ENCODE measurements at places on chromosomes 11 and 22.

DNA sequence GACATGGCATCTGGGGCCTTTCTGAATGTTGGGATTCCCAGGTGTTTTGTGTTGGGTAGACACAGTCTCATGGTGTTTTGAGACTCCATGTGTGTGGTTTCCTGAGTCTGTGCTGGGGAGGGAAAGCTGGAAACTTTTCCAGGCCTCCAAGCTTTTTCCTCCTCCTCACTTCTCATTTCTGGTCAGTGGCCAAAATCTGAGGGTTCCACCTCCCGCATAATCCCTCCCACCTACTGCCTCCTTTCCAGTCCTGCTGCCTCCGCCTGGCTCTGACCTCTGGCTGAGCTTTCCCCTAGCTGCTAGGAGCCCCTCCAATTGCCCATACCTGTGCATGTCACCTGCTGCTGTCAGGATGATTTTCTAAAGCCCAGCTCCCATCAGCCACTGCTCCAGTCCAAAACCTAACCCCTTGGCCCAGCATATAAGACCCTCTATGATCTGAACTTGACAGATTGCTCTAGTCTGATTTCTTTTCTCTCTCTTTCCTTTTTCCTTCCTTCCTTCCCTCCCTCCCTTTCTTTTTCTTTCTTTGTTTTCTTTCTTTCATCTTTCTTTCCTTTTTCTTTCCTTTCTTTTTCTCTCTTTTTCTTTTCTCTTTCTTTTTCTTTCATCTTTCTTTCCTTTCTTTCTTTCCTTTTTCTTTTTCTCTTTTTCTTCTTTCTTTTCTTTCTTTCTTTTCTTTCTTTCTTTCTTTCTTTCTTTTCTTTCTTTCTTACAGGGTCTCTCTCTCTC, 51.4 kb upstream of the NECTIN1 start:
- DNase-seq, result no peak

- no peak for DNase-seq
Measured at GRCh38 chr22:28438183-28438768, 241.4 kb downstream of the TTC28 start.

- no peak for DNase-seq
Measured at GRCh38 chr11:34190192-34191139, 85.0 kb downstream of the NAT10 start.

- no peak for DNase-seq
Measured at GRCh38 chr22:37235897-37236607, 8.0 kb downstream of the RAC2 start.

DNA sequence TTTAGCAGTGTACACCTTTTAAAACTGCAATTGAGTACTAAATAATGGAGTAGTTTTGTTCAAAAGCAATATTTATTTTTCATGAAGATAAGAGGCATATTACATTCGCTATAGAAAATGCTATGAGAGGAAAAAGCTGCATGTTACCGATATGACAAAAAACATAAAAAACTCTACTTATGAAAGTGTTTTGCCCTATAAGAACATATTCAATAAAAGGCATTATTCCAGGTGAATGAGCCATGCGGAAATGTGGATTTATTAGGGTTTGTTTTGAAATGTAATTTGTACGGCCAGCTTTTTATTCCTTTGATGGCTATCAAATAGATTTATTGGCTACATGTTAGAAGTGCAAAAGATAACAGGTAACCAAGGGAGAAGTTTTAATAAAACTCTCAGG, 129.3 kb upstream of the DDI1 start:
- no peak for DNase-seq

DNA sequence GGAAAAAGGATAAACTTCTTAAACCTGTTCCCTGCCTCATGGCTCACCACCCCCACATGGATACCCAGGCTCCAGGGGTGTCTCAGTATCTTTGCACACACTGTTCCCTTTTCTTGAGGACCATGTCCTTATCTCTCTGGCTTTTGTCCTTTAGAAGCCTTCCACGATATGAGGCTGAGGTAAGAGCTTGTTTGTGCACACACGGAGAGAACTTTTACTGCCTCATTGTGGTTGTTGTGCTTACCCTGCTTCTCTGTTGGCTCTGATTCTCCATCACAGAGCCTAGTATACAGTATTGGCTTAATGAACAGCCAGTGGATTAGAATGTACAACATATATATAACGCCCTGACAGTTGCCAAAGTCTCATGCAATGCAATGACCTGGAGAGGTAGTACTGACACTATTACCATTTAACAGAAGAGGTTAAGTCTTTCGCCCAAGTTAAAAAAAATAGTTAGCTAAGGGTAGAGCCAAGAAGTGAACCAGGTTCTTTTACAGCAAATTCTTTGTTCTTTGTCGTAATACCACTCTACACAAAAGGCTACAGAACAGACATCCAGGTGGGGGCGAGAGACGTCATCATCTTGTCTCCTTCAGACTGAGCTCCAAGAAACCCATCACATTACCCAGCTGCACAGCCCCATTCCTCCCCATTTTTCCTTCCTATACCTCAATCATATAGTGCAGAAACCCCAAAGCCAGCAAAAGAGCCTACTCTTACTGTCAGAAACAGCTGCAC, 117.3 kb downstream of the PLEKHA7 start:
- DNase-seq, result no peak

DNA sequence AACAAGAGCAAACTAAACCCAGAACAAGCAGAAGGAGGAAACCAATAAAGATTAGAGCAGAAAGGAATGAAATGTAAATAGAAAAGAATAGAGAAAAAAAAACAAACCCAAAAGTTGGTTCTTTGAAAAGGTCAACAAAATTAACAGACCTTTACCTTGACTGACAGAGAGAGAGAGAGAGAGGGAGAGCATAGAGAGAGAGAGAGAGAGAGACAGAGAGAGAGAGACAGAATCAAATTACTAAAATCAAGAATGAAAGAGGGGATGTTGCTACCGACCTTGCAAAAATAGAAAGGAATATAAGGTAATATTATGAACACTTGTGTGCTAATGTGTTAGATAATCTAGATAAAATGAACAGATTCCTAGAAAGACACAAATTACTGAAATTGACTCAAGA, 22.6 kb upstream of the AMPD3 start:
- DNase-seq, result no peak

GRCh38 chr11:79296141-79296540, 144.7 kb downstream of the TENM4 start:
- DNase-seq, result no peak

- no peak for DNase-seq
Measured at GRCh38 chr22:46064228-46064965, 85.9 kb upstream of the PPARA start.

DNA sequence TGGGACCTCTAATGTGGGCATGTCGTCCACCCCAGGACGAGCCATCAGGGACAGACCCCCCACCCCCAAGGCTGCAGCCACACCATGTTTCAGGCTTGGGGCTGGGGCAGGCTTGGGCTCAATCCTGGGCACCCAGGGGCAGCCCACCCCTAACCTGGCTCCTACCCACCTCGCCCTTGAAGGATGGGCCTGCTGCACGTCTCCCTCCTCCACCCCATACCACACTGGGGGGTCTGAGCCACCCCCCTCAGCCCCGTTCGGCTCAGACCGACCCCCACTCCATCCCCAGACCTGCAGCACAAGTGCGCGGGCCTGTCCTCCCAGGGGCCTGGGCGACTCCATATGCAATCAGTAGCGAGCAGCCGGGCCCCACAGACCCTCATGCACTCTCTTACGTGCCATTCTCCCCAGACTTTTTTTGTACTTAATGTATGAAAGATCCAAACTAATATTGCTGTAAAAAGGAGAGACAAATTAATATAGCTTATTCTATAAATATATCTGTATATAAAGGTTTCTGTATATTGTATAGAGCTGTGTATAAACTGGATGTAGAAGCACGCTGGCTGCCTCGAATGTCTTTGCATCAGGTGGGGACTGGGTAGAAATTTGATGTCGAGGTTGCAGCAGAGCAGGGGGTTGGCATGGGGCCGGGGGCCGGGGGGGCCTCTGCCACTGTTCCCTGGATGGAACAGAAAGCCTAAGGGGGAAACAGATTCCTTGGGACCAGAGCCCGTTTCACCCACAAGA, 5.8 kb upstream of the MYRF start:
- no peak for DNase-seq

GRCh38 chr11:123000721-123001120, 19.1 kb upstream of the BSX start:
- DNase-seq, result no peak

DNA sequence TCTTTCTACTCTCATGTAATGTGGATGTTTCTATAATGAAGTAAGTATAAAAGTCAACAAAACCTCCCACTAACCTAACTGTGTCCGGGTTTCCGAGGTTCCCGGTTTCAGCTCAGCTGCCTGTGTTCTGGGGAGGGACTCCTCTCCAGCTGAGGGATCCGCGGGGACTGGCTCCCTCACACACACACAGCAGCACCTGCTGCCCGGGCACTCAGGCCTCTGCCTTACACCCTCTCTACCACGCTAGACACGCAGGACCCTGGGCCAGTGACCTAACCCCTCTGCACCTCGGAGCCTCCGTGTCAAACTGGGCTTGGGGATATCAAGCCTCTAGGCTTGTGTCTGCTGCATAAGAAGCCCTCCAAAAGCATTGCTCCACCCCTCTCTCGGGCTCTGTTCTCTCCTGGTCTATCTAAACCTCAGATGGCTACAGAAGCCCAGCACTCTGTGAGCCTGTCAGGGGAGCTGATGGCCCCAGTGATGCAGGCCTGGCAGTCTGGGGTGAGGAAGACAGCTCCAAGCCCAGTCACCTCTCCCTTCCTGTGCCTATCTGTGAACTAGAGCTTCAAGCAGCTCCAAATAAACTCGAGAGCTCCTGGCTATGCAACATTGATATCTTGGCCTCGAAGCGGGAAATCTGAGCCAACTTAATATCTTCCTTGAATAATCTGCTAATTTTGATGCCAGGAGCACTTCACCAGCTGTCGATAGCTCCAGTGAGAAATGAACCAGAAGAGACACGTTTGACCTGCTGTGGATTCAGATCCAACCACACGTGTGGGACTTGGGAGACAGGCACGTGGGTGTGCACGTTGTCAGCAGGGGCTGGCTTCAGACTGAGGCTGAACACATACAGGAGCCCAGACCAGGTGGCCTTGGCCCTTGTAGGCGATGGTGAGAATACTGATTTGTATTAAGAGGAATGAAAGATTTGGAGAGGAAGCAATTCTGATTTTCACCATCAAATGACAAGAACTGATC, 232.7 kb upstream of the B3GAT1 start:
- DNase-seq, result no peak
